ENCODE measurements at places on chromosomes 6 and 20. TPM values are rescaled to one million over a fixed set of nuclear protein-coding genes. Genes with fewer than 3 reads are reported as not detected.

GRCh38 chr20:58287638-58288037 is 21.9 kb upstream of the RAB22A start:
- no peak for DNase-seq

DNA sequence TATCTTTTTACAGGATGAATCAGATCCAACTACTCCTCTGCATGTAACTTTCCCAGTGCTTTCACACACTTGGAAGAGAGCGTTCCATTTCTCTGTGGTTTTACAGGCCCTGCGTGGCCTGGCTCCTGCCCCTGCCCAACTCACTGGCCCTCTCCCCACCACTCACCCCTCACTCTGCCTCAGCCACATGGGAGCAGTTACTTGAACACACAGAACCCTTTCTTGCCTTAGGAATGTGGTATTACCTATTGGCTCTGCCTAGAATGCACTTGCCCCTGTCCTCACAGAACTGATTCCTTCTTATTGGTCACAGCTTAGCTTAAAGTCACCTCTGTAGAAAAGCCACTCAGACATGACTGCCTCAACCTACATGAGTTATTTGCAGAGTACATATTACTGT is 108.4 kb downstream of the CRYBG1 start:
- DNase-seq = no peak

GRCh38 chr6:126176282-126176681 is 163.6 kb upstream of the CENPW start:
- no peak for DNase-seq

The BEND3 gene
- 1.4 TPM for total RNA-seq
